Peyer's patch (tissue), 4 donors: ENCODE measurements at places on chromosomes 1 and 21.

- peak; percentile 94 for DNase-seq
These were observed 12.4 kb upstream of the SLC19A1 start for GRCh38 chr21:45554477-45555175.

DNA sequence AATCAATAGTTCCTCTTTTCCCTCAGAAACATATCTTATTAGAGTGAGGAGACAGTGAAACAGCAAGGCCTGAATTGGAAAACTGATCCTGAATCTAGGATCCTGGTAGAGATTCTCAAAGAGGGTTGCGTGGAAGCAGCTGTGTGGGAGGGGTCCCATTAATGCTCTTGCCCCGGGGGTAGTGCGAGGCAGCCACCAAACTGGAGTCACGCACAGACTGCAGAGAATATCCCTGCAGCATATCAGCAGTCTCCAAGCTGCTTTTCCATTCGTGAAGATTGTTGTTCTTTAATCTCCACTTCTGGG, 150.1 kb downstream of the DISC1 start:
- DNase-seq: no peak

- DNase-seq: no peak
These were observed 16.8 kb downstream of the SLC19A2 start for GRCh38 chr1:169468982-169469381.

- no peak for DNase-seq
These were observed 39.9 kb upstream of the NFASC start for GRCh38 chr1:204830747-204831146.

DNA sequence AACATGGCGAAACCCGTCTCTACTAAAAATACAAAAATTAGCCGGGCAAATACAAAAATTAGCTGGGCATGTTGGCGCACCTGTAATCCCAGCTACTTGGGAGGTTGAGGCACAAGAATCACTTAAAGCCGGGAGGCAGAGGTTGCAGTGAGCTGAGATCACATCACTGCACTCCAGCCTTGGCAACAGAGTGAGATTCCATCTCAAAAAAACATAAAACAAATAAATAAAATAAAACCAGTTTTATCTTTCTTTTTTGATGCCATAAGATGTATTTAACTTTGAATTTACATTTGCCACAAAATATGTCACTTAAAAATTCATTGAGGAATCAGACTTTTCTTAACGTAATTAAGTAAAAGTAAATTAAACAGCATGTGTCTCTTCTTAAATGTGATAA, 113.3 kb upstream of the ERRFI1 start:
- DNase-seq: no peak

GRCh38 chr1:166953491-166953890, 21.8 kb downstream of the ILDR2 start:
- no peak for DNase-seq

DNA sequence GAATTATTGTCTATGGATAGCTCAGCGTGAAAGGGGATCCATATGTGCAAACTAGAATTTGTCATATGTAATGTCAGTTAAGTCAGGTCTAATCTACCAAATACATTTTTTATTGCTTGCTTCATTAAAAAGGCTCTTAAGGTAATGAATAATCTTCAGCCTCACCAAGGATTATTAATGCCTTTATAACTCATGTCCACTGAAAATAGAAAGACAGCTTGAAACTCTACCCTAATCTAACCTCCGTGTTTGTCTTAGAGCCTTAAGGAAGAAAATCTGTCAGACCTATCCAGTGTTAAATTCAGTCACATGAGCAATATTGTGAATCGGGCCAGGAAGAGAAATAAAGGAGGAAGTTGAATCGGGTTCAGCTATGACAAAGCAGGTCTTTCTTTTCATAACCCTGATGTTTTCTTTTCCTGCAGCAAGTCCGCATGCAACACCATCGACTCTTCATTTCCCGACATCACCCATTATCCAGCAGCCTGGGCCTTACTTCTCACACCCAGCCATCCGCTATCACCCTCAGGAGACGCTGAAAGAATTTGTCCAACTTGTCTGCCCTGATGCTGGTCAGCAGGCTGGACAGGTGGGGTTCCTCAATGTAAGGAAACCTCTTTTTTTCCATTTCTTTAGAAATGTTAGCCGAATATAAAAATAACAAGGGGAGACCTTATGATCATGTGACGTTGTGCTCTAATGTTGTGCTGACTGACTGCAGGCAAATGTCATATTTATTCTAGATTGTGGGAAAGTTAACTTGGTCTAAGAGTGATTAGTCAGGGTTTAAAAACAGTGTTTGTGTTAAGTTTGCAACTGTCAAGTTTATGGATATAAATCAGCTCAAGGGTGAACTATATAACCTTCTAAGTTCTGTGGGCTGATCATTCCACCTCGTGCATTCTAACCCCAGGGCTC, 321.0 kb downstream of the TM2D1 start:
- no peak for DNase-seq

DNA sequence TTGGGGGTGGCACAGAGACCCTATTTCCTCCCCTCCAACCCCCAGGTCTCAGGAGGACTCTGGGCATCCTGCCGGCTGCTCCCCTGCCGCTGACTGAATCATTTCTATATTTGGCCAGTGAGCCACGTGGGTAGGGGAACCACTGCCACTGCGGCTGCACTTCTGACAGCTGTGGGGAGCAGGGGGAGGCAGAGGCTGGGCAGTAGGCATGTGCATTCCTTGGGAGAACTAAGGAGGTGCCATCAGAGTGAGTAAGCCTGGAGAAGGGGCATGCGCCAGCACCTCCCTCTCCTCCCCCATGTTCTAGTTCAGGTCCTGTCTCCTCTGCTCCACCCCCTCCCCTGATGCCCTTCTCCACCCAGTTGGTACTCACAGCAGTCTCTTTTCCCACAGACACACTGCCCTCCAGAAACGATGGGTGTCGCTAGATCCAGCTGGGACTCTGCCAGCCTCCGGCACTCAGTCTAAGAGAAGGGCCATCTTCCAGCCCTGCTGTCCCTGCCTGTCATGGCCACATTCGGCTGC, 12.0 kb downstream of the PPFIA4 start:
- DNase-seq: no peak

DNA sequence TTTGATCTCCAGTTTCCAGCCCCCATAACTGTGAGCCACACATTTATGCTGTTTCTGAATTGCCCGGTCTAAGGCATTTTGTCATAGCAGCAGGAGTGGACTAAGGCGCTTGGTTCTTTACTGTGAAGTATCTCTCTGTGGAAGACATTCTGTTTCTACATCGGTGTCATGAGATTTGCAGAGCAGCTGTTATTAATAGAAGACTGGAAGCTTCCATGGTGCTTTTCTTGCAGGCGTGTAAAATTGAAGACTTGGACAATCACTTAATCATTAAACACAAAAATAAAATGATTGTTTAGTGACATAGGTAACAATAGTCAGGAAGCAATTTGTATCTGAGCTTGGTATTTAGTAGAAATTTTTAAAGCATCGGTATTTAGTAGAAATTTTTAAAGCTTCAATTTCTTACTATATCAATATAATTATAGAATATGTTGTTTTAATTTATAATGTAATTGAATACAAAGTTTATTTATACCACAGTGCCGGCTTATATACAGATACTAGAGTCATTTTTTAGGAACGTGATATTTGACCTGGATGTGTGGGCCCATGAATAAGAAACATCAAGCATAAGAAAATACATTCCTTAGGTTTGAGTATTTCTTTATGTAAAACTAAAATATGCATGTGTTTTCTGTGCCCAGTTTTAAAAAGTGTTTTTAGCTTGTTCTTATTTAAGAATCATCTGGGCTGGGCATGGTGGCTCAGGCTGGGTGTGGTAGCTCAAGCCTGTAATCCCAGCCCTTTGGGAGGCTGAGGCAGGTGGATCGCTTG, 60.6 kb upstream of the COL6A1 start:
- DNase-seq: no peak

- peak; percentile 88 for DNase-seq
These were observed 919 bp downstream of the HECTD3 start for GRCh38 chr1:45009956-45010854.

DNA sequence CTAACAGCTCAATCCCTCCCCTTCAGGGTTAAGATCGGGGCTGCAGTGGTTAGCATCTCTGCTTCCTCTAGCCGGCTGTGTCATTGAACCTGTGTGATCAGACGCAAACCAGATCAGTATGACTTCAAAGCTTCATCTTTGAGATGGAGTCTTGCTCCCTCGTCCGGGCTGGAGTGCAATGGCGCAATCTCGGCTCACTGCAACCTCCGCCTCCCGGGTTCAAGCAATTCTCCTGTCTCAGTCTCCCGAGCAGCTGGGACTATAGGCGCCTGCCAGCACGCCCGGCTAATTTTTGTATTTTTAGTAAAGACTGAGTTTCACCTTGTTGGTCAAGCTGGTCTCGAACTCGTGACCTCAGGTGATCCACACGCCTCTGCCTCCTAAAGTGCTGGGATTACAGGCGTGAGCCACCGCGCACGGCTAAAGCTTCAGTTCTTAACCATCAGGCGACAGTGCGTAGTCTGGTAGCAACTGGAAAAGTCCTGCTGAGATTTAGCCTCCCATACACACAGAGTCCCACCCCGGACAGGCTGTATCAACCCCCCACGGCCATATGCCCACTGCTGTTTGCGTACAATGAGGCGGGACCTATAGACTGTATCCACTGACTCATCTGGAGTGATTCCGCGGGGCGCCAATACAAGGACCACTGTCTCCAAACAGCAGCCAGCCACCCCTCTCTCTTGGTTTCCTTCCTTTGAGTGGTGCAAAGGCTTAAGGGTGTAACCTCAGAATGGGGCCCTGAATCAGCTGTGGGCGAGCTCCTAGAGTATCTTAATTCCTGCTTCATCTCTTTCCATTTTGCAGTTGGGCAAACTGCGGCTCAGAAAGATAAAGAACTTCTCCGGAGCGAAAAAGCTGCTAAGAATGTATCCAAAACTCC, 23.3 kb downstream of the CELA3A start:
- peak; percentile 87 for DNase-seq

GRCh38 chr1:221981461-221981860, 239.6 kb upstream of the DUSP10 start:
- no peak for DNase-seq

- DNase-seq: no peak
These were observed 26.4 kb downstream of the SORT1 start for GRCh38 chr1:109371341-109371739.

DNA sequence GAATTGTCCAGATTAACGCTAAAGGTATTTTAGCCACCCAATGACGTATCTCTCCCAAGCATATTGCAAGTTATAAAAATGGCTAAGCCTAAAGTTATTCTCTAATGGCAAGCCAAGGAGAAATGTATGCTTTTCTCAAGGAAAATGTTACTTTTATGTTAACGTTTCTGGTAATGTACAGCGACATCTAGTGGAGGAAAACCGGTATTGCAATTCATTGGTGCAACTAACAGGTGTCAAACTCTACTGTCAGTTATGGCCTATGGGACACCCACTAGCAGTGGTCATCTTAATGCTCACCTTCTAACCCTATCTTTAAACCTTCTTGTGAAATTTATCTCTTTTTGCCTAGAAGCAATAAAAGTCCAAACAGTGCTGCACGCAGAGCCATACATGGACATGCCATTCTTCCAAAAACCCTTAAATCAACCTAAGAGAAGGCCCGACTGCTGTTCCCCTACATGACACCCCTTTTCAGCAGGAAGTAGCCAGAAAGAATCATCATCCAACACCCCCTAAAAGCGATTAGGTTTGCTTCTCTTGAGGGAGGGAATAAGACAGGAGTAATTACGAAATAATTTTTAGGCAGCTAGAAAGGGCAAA, 68.7 kb upstream of the LRIF1 start:
- peak; percentile 49 for DNase-seq
